ENCODE measurements at places on chromosomes 5 and 9.
A peak's percentile ranks its signal among the peaks of the same experiment; 100 is the strongest.

DNA sequence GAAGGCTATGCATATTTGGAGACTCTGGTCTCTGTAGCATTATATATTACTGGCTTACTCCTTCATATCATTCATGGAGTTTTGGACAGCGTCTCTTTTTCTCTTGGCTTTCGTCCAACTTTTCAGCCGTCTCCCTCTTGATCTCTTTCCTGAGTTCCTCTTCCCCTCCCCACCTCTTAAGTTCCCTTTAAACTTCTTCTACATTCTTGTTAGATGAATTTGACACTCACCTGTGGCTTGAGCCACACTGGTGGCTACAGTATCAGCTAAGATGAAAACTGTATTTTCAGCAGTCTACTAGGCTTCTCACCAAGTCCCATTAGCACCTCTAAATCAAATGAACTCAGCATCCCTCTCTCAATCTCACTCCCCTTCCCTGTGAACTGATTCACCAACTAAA, 128.1 kb downstream of the STARD4 start:
- H3K4me3 ChIP-seq, result no peak overlapping the region
- peaks cover 2% of the 10 kb centered on the region for H3K4me1 ChIP-seq
- no peaks in the 10 kb centered on the region for H3K27me3 ChIP-seq
- no peak for DNase-seq
- H3K36me3 ChIP-seq, result peaks cover 33% of the 10 kb centered on the region

- no peaks in the 10 kb centered on the region for H3K27me3 ChIP-seq
- no peak for DNase-seq
- H3K4me3 ChIP-seq, result no peak overlapping the region
- H3K4me1 ChIP-seq, result no peaks in the 10 kb centered on the region
Observed at GRCh38 chr5:62002436-62002835, 303.6 kb upstream of the KIF2A start.

- peaks cover 54% of the 10 kb centered on the region for H3K36me3 ChIP-seq
- no peak overlapping the region for H3K27ac ChIP-seq
- H3K4me1 ChIP-seq, result peaks cover 3% of the 10 kb centered on the region
- no peak for DNase-seq
- H3K4me3 ChIP-seq, result no peak overlapping the region
Observed at GRCh38 chr5:31554552-31554951, 22.5 kb downstream of the C5orf22 start.

GRCh38 chr9:120873512-120873911, 3.5 kb downstream of the PHF19 start:
- DNase-seq, result no peak
- peaks cover 62% of the 10 kb centered on the region for H3K4me1 ChIP-seq
- no peaks in the 10 kb centered on the region for H3K27me3 ChIP-seq
- peaks cover 73% of the 10 kb centered on the region for H3K36me3 ChIP-seq
- H3K27ac ChIP-seq, result peak overlapping the region; percentile 77

Data from T-helper 2 cell treated with Interferon-gamma antibody and Interleukin-4, amounts not matched to agents 5 μg/mL and 100 μg/mL, for 36 hours (primary cell).